EL (cell line): ENCODE measurements at places on chromosomes 4 and X.

DNA sequence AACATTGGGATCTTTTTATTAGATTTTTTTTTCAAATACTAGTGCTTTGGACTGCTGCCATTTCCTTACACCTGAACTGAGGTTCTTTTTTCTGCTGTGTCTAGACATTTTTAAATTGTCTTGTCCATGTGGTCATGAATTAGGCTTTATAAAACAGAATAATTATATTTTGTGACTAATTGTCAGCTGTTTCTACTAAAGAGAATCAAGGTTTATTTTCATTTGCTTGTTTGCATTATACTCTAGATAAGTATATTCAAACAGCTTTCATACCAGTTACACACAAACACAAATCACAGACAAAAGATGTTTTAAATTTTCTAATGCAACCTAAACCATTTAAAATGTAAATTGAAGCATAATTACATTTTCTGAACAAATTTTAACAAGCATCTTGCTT lies 194.7 kb downstream of the GALNTL6 start:
- no peak for DNase-seq

DNA sequence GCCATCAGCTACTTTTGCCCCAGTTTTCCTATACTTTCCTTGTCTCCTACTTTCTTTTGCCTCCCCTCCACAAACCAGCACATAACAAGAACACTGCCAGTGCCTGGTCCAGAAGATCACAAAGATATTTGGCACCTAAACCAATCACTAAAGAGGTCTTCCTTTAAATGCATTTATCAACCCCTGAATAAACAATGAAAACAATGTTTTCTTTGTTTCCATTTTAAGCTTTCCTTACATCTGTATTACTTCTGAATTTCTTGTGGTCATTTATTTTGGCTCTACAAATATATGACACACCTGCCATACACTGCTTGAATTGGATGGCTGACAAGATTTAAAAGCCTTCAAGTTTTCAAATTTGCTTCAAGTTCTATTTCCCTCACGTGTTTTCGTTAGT lies 43.9 kb downstream of the MBNL3 start:
- no peak for DNase-seq

DNA sequence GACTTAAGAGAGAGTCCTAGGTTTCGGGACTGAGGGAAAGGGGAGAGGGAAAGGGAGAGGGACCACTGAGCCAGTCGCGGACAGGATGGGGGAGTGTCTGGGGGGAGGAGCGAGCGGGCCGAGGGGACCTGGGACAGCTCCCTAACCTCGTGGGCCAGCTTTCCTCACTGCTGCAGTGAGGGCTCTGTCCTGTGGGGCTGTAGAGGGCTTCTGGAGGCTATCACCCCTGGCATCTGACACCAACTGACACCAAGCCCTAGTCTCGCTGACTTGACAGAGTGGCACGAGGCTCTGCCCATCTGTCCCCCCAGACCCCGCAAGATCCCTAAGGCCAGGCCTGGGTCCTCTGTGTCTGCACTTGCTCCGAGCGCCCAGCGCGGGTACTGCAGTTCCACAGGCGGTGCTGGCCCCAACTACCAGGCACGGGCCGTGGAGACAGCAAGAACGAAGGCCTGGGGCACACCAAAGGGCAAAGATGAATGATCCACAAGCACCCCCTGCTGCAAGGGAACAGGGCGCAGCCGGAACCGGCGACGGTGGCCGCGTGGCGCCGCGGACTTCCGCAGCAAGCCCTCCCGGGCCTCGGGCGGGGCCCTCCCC lies 465 bp downstream of the HAUS7 start:
- peak; percentile 31 for DNase-seq

DNA sequence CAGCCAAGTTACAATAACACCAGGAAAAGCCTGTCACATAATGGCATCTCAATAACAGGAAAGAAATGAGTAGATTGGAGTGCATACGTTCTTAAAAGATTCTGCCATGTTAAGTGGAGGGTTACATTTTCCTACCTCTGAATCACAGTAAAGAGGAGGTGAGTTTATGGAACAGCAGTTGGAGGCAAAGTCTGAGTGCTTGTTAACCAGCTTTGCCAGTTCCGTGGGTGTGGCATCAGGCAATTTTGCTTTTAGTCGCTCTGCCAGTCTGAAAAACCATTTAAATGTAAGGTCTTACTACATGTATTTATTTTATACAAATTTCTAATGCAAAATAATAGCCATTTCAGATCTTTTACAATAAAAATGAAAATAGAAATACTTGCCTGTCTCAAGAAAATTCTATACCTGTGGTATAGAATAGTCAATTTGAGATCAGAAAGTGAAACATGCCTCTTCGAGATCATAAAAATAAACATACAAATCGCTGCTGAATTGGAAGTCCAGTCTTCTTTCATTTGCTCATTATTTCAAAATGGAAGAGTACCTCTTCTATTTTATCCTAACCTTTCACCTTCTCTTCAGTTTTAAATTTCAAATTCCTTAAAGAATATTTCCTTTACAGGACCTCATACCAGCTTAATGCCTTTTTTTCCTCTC lies 31.4 kb downstream of the GC start:
- no peak for DNase-seq

GRCh38 chr4:84924434-84924833 lies 42.1 kb downstream of the WDFY3 start:
- no peak for DNase-seq

DNA sequence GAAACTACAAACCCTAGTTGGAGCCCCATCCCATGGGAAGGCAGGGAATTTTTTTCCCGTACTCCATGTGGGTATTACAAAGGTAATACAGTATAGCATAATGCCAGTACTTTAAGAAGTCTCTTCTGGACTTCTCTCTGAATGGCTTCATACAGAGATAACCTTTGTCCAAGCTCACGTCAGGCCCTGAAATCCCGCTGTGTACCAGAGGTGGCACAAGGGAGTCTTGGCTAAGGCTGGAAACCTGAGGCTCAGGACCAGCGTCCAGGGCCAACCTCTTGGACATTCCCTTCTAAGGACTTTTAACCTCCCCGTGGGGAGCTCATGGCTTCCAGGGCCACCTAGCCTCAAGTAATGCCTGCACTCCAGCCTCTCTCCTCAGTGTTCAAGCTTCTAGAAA lies 338.9 kb upstream of the FAM241A start:
- no peak for DNase-seq

DNA sequence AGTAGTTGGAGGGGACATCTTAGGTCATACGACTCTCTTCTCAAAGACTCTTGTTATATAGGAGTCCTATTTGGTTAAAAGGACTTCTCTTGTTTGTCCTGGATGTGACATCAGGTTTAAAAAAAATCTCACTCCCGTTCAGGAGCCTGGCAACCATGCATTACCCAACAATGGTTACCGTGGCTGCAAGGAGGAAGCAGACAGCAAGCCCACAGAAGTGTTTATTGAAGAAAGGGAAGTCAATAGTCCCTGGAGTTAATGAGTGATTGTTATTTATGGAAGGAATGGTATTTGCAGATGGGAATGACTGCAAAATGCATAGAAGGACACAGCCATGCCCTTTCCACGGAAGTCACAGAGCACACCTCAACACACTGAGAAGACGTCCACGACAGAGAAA lies 75.9 kb upstream of the ENPP6 start:
- DNase-seq = no peak

GRCh38 chr4:103099691-103100392 lies at the start of gene BDH2:
Gene BDH2 (minus strand): TSS chr4:103099834. CDS start chr4:103096254, 3,580 bp downstream.
- peak; percentile 90 for DNase-seq

DNA sequence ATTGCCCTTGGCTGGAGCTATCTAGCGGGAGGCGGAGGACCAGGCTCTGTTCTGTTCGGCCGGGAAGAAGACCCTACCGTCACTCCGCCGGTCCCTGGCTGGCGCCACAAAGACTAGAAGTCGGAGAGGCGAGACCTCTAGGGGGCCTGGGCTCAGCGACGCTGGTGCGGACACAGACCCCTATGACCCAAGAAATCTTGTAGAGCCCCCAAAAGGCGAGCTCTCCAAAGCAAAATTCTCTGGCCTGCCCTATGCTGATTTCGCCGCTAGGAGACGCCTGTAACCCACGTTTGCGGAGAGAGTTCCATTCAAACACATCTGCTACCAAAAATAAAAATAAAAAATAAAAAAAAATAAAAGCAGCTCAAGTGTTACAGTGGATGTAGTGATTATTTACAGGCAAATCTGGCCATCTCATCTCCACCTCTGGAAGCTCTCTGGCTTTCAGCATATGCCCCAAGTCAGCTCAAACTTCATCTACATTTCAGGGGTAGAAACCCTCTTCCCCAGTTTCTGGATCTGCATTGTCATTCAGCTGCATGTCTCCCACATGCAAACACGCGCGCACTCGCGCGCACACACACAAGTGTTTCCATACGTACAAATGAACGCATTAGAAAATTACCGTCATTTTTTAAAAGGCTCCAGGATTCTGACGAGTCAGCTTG lies 2.4 kb upstream of the PCDH10 start:
- peak; percentile 53 for DNase-seq
